ENCODE measurements at places on chromosomes 4 and X.

DNA sequence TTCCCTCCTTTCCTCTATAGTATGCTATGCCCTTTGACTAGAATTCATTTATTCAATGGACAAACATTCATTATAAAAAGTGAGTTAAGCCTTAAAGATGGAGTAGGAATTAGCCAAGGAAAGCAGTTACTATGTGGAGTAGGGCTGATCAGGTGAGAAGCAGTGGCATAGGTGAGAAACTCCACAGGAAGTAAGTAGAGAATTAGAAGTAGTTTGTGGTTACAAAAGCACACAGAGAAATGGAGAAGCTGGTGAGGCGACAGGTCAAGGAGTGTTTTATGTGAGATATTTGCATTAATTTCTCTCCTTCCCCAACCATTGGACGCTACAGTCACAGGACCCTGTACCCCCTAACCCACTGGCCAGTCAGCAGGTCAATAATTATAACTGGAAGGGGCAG lies 30.6 kb downstream of the SETD7 start:
- no peak for DNase-seq

DNA sequence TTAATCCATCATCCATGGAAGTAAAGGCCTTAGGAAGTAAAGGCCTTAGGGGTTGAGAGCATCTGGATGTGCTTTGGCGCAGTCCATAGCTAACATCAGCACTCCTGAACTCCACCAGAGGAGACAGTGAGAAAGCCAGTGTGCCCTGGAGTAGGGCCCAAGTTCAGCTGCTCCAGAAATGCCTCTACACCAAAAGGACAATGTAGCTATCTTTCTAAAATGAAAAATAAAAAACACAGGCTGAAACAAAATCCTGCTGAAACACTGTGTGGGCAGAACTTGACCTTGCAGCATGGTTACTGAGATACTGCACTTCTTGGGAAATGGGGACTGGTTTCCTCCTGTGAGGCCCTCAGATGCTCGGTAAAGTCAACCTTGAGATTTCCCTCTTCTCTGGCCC lies 29.3 kb downstream of the SH3RF1 start:
- no peak for DNase-seq

DNA sequence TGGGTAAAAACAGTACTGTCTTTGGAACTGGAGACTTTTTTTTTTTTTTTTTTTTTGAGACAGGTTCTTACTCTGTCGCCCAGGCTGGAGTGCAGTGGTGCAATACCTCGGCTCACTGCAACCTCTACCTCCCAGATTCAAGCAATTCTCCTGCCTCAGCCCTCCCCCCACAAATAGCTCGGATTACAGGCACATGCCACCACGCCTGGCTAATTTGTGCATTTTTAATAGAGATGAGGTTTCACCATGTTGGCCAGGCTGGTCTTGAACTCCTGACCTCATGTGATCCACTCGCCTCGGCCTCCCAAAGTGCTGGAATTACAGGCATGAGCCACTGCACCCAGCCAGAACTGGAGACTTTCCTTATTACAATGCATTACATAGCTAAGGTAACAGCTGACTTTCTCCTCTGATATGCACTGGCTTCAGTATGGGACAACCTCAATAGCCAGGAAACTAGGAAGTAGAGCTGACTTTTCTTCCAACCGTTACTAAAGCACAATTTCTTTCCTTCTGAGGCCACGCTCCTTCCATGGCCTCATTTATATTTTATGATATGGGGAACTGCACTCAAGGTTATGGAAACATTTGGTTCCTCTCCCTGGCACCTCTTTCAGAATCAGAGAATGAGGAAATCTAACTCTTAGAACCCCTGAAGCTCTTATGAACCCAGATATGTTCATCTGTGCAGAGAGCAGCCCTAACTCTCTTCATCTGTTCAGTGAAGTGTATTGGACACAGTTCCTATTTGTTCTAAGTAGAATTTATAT lies 53.5 kb upstream of the FAM9B start:
- no peak for DNase-seq

- DNase-seq, result no peak
These were observed 100.4 kb downstream of the HMX1 start for GRCh38 chr4:8771258-8771590.

- no peak for DNase-seq
These were observed 55.8 kb downstream of the RGS12 start for GRCh38 chr4:3348621-3349020.

DNA sequence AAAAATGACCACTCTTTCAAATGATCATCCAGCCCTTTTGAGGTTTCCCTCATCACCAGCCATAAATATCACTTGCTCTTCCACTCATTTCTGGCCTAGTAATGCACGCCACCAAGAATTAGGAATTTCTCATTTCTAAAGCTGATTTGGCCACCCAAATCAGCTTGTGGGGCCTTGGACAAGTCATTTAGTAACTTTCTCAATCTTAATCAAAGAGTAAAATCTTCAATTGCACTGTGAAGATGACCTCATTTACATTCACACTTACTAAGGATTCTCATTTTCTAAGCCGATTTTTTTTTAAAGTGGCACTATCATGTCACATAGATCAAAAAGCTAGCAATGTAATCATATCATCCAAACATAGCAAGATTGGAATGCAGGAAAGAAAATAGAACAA lies 150.0 kb upstream of the HHIP start:
- no peak for DNase-seq

- no peak for DNase-seq
These were observed 16.5 kb downstream of the UTP3 start for GRCh38 chr4:70704931-70705182.

GRCh38 chr4:85092536-85092935 lies 126.0 kb upstream of the WDFY3 start:
- DNase-seq, result no peak

GRCh38 chrX:10514891-10515290 lies 105.5 kb downstream of the MID1 start:
- no peak for DNase-seq

DNA sequence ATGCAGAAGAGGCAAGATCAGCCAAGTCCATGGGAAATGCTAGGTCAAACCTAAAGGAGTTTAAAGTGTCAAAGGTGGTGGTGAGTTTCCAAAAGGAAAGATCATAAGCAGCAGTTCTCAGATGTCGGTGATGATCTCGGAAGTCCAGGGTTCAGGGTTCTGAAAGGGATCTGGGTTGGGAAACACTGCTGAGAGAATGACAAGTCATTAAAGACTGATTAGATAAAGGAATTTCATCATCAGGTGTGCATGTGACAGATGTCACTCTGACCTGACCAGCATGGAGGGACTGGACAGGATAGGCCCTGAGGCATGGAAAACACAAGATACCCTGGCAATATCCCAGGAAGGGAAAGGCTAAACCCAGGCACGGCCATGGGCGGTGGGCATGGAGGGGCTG lies 195.7 kb upstream of the TBL1X start:
- no peak for DNase-seq

- no peak for DNase-seq
These were observed 622.9 kb downstream of the PCDH7 start for GRCh38 chr4:31343061-31343460.

GRCh38 chr4:53858744-53859143 lies 205.7 kb downstream of the CHIC2 start:
- no peak for DNase-seq
